Activated naive CD4-positive, alpha-beta T cell treated with Interleukin-2 at 50 U/mL for 16 hours (primary cell): ENCODE measurements at places on chromosomes 1 and 21.

DNA sequence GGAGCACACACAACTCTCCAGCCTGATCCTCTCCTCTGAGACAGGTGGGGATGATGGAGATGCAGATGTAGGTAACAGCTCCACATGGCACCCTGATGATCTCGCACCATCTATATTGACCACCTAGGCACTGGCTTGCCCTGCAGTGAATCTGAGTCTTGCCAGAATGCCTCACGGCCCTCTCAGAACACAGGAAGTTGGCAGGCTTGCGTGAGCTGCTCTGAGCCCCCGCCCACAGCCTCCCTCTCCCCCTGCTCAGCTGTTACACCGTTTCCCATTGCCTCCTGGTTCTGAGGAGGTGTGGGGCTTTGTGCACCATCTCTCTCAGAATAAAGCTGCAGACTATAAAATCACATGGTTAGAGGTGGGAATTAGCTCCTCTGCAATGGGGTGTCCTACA, 48.0 kb downstream of the URB2 start:
- no peak for DNase-seq

DNA sequence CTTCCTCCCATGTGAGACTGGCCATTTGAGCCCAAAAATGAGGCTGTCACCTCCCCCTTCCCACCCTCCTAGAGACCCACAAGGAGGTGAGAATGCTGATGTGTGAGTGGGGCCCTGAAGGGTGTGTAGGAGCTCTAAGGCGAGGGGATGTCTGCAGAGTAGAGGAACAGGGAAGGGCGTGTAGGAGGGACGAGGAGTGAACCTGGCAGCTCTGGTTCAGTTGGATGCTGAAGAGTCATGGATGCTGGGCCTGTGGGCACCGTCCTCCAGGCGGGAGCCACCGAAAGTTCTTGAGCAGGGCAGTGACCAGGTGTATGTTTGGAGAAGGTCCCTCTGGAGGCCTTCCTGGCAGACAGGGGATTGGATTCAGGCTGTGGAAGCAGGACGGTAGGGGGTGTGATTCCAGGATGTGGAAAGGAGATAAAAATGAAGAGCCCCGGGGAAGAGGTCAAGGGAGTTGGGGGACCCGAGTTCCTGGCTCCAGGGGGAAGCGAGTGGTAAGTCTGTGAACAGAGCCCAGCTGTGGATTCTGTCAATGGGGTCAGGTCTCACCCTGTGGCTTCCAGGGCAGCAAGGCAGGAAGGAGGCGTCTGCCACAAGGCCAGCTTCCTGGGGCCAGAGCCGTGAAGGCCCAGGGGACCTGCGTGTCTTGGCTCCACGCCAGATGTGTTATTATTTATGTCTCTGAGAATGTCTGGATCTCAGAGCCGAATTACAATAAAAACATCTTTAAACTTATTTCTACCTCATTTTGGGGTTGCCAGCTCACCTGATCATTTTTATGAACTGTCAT, 7.9 kb downstream of the SAMD11 start:
- no peak for DNase-seq

DNA sequence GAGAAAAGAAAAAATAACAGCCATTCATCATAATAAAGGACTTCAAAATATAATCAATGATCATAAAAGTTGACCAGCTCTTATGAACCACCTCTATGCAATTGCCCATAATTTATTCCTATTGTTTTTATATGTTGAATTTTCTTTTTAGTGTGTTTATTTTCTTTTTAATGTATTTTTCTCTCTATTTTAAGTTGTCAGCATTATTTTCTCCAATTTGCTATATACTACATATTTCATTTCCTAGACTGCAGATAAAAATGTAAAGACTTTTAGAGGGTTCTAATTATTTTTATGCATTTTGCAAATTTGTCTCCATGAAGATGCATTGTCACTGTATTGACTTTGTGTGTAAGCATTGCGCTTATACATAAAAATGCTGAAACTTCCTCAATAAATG, 58.4 kb downstream of the MROH9 start:
- DNase-seq: no peak

- DNase-seq: no peak
Measured at GRCh38 chr1:220430586-220430985, 97.3 kb upstream of the MARK1 start.

DNA sequence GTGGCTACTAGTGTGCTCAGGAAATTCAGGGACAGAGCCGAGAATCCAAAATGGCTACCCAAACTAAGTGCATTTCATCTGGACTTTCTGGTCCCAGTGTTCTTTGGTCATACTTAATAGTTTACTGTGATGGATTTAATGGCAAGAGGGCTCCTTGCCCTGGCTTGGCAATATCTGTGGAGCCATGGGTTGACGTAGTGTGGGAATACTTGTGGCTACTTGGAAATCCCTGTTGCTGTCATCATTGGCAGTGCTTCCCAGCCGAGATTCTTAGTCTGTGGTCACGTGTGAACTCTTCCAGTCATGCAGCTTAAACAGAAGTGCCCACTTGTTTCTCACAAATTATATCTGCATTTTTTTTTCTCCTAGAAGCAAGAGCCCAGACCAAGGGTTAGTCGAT, 198.9 kb downstream of the HS2ST1 start:
- DNase-seq: no peak

DNA sequence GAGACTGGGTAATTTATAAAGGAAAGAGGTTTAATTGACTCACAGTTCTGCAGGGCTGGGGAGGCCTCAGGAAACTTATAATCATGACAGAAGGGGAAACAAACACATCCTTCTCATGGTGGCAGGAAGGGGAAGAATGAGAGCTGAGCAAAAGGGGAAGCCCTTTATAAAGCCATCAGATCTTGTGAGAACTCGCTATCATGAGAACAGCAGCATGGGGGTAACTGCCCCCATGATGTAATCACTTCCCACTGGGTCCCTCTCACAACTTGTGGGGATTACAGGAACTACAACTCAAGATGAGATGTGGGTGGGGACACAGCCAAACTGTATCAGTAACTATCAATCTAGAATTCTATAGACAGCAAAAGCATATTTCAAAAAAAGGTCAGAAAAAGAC, 64.7 kb upstream of the ACTRT2 start:
- DNase-seq: no peak

DNA sequence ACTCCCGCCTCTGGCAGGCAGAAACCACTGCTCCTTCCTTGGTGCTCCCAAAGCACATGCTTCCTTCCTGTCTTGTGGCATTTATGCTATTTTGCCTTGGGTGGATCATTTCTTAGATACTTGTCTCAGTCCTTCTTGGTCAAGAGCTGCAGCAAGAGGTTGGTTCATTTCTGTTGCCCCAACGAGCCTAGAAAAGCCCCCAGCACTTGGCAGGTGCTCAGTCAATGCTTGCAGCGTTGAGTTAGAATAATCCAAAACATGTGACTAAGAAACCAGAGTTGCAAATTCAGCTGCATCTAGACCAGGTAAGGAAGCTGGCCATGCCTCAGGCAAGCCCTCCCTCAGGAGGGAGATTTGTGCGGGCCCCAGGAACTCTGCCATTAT, 42.4 kb upstream of the TENT5C start:
- no peak for DNase-seq
